ENCODE measurements at places on chromosomes 16 and 17.

GRCh38 chr16:84973236-84973635, 38.1 kb downstream of the ZDHHC7 start:
- DNase-seq = no peak

DNA sequence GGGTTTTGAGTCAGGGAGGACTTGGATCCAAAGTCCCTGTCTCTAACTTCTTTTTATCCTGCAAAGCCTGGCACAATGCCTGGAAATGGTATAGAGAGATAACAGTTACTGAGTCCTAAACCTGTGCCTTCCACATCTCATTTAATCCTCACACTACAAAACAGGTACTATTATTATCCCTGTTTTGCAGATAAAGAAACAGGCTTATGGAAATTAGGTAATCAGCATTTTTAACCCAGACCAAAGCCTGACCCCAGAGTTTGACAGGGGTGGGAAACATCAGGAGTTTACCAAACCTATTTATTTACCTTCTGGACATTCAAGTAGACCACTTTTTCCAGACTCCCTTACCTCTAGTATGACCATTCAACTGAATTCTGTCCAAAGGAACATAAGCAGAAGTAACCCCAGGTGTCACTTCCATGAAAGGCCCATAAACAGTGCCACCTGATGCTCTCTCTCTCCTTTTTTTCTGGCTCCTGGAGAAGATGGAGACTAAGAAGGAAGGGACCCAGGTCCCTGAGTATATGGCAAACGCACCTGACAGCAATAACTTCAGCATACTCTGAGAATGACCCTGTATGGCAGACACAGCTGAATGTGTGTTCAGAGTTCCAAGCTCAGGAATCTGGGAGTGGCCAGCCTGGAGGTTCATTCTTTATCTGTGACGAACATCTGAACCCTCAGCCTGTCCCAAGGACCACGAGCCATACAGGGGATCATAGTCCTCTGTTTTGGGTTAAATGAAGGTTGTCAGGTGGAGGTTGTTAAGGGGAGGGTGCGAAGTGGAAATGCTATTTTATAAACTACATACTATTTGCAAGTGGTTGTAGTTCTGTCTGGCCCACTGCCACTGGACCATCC, 62.7 kb downstream of the HLF start:
- no peak for DNase-seq

GRCh38 chr17:46191322-46192188, 1.7 kb downstream of the KANSL1 start:
- DNase-seq = no peak

DNA sequence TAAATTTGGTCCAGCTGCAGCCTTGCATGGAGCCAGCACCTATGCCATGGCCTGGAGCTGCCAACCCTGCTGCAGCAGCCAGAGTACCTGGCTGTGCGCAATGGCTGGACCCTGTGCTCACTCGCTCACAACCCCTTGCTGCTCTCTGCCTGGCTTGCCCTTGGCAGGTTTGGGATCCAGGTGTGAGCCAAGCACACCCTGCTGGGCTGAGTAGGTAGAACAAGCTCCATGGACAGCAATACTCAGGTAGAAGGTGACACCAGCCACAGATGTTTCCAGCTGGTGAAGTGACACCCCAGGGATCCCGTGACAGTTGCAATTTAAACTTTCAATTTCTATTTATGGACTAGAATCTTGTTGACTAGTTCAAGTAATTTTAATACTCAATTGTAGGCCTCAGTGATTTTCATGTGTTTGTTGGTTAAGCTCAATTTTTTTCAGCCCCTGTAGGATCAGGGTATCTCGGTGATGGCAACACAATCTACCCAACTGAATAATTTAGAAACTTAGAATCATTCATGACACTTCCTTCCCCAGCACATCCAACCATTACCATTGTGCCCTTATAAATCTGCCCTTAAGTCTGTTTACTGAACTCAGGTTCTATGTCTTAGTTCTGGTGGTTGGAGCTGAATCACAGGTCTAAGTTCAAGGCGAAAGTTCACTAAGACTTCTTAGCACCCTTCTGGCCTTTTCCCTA, 480.0 kb downstream of the PMP22 start:
- DNase-seq = no peak

DNA sequence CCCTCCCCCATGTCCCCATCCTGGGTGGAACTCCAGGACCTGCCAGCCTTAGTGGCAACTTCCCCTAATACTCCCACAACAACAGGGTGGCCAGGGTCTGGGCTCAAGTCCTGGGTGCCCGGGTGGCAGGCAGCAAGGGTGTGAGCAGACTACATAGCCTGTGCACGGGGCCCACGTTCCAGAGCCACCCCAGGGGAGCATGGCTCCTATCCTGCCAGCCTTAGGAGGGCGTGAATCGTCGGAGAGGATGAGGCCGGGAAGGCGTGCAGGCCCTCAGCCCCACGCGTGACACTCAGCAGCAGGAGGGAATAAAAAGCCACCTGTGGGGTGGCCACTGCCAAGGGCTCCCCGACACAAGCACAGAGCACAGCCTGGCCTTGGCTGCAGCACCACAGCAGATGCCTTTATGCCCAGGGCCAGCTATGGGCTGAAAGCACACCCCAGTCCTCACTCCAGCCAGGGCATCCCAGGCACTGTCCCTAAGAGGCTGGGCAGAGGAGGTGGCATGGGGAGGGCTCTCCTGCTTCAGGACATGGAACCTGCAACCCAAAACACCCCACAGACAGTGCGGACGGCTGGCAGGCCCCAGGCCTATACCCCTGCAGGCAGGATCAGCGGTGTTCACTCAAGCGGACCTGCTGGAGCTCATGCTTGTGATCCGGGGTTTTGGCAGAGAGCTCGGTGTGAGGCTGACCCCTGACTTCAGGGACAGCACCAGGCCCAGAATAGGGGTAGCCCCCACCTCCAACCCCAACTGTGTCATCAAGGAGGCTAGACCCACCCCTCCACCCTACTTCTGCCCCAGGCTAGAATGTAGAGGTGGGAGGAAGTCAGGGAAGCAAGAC, 2.7 kb downstream of the BCAR1 start:
- DNase-seq = no peak

DNA sequence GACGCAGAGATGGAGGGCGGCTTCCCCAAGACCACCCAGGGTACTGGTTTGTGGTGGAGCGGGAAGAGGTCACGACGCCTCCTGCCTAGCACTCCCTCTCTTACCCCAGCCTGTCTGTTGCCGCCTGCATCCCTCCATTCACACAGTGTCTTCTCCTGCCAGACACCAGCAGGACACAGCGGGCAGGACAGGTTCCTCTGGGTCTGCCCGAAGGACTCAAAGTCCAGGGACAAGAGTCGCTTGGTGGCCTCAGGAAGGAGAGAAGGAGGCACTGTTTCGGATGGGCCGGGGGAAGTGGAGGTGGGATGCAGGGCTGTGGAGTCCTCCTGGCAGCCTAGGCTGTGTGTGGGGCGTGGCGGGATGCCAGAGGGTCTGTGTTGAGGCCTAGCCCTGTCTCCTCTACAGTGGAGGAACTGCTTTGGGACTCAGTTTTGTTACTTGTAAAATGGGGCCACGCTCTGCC, 19.6 kb upstream of the TNS4 start:
- DNase-seq = no peak

Measured in stimulated activated CD8-positive, alpha-beta memory T cell treated with anti-CD3 and anti-CD28 coated beads, Interleukin-2, amount 100 ng/mL, for 1 hour (primary cell).